ENCODE measurements at places on chromosomes 1 and 21.

DNA sequence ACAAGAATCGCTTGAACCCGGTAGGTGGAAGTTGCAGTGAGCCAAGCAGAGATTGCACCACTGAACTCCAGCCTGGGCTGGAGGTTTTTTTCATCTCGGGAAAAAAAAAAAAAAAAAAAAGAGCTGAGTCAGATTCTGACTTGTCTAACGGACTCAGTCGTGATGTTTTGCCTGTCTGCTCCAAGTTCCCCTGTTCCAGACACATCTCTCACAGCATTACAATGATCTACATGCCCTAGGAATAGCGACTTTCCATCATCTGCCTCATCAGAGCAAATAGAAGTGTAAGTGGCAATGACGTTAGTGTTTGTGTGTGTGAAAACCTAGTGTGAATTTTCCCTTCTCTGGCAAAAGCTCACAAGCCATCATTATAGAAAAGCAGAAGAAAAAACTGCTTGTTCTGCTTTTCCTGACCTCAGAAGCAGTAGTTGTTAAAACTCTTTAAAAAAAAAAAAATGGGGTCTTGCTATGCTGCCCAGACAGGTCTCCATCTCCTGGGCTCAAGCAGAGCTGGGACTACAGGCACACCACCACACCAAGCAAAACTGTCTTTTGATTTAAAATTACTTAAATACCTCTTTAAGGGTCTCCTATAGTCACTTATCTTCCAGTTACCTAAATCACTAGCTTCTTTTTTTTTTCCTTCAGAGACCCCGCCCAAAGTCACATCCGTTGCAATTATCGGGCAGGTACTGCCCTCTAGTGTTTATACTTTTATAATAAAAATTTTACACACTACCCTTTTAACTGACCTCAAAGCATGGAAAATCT is 37.3 kb downstream of the PLEKHO1 start:
- no peak for DNase-seq

DNA sequence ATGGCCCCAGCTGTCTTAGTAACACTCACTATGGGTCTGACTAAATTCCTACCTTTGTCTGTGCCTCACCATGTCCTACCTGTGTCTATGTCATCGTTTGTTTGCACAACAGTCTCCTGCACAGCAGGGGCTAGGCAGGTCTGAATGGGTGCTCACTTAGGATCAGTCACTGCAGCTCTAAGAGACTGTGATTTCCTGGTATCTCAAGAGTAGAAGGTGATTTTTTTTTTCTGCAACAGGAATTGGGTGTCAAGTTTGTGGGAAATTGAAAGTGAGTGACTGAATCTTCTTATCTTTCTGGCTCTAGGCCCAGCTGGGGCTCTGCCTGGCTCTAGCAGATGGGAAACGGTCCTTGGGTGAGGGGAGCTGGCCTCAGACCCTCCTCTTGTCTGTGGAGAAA is 46.4 kb upstream of the TRABD2B start:
- DNase-seq = no peak

GRCh38 chr1:200588698-200589097 is 31.9 kb downstream of the KIF14 start:
- no peak for DNase-seq

DNA sequence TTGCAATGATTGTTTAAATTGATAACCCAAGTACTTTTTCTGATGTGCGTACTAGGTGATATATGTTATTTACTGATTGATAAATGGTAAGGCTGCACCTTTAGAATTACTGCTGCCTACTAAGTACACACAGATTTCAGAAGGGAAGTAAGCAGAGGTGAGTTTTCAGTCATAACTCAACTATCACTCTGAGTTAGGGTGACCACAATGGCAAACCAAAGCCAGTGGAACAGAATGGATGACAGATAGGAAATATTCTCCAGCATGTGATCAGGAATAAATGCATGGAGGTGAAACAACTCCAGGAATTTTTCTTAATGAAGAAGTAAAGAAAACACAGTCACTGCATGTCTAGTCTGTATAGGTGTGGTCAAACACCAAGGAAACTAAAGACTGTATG is 7.5 kb upstream of the KCNJ15 start:
- DNase-seq = no peak

- no peak for DNase-seq
Observed at GRCh38 chr1:166166329-166166697, 488 bp downstream of the FAM78B start.

Data from stimulated activated CD8-positive, alpha-beta memory T cell treated with anti-CD3 and anti-CD28 coated beads, Interleukin-7, amount 100 ng/mL, for 1 hour (primary cell).